Muscle of arm (tissue), 14 donors: ENCODE measurements at places on chromosomes 11 and 22. TPM values are rescaled to one million over a fixed set of nuclear protein-coding genes. Genes with fewer than 3 reads are reported as not detected.
A peak's percentile ranks its signal among the peaks of the same experiment; 100 is the strongest.

OR2D2 gene
- not detected for polyA plus RNA-seq

CARD18 gene
- polyA plus RNA-seq: not detected

P2RY2 gene
- polyA plus RNA-seq: 1.6 TPM

PACS1 gene
- polyA plus RNA-seq: 29.9 TPM

C11orf86 gene
- polyA plus RNA-seq: not detected

TYR gene
- 2.8 TPM for polyA plus RNA-seq

DNA sequence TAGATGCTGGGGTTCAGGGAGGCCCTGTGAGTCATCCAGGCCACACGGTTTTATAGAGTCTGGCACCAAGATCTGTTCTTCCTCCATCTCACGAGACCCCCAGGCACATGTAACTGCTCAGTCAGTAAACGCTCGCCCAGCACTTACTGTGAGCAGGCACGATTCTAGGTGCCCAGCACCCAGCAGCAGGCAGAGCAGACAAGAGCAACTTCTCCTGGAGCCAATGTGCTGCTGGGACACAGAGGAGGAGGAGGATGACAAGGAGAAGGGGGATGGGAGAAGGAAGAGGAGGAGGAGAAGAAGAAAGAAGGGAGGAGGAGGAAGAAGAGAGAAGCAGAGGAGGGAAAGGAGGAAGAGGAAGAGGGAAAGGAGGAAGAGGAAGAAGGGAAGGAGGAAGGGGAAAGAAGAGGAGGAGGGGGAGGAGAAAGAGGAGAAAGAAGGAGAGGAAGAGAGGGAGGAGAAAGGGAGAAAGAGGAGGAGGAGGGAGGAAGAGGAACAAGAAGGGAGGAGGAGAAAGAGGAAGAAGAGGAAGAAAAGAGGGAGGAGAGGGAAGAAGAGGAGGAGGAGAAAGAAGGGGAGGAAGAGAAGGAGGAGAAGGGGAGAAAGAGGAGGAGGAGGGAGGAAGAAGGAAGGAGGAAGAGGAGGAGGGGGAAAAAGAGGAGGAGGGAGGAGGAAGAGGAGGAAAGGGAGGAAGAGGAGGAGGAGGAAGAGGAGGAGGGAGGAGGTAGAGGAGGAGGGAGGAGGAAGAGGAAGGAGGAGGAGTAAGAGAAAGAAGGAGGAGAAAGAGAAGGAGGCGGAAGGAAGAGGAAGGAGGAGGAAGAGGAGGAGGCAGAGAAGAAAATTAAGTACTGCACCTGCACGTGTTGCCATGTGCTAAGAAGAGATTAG is 77.6 kb upstream of the RTL6 start:
- DNase-seq: no peak

DNA sequence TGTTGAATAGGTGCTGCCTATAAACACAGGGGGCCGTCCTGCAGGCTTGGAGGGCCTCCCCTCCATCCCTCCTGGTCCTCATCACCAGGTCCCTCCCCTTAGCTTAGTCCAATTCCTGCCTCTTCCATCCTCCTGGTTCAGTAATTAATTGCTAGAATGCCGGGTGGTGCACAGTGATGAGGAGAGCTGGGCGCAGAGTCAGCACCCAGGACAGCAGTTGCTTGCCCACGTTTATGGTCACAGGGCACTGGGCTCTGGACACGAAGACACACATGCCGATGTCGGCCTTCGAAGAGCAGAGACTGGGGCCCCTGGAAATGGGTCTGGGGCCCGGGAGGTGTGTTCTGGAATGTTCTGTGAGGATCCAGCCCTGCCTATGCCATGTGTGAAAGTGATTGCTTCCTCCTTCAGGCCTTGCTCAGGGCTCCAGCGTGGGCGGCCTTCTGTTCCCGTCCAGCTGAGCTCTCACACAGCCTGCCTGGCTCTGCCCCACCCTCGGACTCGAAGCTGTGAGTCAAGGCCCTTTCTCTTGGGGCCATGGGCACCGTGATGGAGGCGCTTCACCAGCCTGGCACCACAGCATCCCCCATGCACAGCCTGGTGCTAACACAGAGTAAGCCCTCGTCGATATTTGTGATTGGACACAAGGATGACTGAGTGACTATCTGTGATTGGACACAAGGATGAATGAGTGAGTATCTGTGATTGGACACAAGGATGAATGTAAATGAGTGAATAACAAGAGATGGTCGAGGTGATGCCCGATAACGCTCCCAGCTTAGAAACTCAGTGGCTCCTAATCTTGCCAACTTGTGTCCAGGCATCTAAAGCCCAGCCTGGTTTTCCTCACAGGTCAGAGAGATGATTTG is 884.7 kb downstream of the BRD1 start:
- no peak for DNase-seq

GRCh38 chr11:2934611-2935239 is 5.5 kb upstream of the PHLDA2 start:
- no peak for DNase-seq

GRCh38 chr11:111419641-111420327 is 40.7 kb upstream of the POU2AF1 start:
- DNase-seq: no peak

DNA sequence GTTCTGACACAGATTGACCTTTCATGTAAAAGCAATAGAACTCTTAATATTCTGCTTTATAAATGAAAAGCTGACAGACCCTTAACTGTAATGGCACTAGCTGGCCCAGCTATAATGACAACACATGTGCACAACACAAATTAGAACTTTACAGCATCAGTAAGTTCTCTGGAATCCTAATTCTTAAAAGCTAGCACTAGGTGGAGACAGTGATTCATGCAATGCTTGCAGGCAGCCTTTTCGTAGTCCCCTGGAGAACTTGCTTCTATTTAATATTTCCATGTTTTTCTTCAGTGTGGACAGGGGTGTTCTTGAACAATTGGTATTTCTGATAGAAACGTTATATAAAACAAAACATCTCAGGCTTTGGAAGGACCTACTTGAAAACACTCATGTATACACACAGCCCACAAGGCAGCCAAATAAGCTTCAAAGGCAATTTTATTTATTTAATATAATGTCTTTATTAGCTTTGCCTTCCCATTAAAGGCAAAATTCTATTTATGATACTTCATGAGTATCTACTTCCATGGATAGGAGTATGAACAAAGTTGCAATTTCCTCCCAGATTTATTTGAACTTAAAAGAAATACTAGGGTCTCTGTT is 374.3 kb upstream of the MPPED2 start:
- peak; percentile 17 for DNase-seq

DNA sequence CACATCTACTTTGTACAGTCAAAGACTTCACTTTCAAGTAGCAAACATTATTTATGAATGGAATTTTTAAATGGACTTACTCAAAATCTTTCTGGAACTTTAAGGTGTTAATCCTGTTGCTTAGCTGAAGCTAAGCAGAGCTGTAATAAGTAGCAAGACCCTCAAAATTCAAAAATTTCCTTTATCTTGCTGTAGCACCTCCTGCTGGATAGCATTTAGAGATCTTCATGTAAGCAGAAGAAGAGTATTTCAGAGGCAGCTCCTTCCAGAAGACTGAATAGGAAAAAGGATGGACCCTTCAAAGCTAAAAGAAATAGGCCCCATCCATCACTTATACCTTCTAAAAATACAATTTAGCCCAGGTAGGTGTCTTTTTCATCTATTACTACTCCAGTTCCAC is 3.4 kb downstream of the PHF21A start:
- DNase-seq: no peak

GRCh38 chr11:134126217-134126822 is 57.4 kb downstream of the JAM3 start:
- DNase-seq: no peak

DNA sequence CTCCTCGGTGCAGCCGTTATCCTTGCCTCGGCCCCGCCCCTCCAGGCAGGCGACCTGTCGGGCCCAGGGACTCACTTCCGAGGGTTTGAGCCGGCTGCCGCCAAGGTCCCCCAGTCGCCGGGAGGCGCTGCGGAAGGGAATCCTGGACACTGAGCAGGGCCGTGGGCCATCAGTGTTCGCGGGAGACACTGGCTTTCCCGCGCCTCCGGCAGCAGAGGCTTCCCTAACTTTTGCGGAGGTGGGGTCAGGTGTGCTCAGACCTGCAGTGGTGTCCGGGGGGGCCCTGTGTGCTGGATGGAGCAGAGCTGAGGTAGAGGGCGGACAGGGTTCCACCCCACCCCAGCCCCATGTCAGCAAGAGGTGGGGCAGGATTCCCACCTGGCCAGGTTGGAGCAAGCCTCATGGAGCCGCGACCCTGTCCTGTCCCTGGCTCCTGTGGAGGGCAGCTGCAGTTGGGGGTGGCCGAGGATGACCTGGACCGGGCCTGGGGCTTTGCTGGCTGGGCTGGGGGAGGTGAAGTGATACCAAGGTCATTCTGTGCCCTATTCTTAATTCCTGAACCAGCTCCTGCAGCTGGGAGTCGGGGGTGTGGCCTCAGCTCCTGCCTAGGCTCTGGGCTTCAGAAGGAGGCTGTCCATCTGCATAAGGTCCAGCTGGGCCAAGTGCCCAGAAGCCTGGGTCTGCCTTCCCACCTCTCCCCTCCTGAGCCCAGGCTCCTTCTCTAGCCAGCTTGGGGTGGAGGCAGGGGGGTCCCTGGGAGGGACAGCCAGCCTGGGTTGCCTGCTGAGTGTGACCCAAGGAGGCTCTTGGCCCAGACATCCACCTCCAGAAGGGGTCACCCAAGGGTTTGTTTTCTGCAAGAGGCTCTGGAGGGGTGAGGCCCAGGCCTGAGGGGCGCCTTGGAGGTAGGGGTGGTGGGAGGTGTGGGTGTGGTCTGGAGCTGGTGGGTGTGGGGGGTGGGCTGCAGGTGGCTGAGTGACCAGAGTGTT is 8.4 kb downstream of the TSPAN4 start:
- no peak for DNase-seq

DNA sequence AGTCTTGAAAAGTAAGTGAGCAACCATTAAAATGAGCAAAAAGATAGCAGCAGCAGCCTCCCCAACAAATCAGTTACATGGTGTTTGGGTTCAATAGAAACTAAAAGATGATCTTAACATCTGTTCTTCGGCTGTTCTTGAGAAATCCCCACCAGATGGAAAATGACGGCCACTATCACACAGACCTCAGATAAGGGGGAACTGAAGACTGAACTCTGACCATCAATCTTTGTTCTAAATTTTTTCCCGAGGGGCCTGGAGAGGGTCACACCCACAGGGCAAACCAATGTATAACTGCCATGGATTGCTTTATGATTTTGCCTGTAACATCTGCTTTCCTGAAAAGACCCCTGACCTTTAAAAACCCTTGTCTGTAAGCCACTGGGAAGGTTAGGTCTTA is 624.8 kb upstream of the KIRREL3 start:
- DNase-seq: no peak

GRCh38 chr11:118415062-118415738 is 13.8 kb downstream of the ATP5MG start:
- no peak for DNase-seq

DNA sequence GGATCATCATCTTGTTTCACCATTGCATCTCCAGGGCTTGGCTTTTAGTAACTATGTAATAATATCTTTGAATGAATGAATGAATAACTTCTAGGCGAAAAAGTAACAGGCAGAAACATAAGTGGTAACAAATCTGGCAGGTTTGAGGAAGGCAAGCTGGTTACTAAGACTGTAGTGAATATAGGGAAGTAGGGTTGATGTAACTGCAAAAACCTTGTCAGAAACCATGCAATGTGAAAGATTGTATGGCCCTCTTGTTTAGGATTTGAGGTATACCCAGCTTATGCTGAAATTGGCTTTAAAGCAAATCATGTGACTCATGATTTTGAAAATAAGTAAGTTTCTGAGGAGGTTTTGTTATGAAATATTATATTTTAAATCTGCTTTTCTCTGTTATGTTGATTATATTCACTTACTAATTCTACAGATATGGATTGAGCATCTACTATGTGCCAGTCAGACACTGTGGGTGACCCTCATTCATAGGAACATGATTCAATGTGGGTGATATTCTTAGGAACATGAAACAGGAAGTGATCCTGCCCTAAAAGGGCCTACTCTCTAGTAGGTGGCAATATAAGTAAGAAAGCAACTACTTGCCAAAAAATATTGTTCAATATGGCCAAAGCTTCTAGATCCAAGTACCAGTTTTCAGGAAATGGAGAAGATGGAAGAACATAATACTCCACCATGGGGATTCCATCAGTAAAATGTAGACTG is 115.5 kb upstream of the CCDC90B start:
- no peak for DNase-seq

GRCh38 chr22:43326331-43327156 is 16.6 kb downstream of the SCUBE1 start:
- DNase-seq: no peak

DNA sequence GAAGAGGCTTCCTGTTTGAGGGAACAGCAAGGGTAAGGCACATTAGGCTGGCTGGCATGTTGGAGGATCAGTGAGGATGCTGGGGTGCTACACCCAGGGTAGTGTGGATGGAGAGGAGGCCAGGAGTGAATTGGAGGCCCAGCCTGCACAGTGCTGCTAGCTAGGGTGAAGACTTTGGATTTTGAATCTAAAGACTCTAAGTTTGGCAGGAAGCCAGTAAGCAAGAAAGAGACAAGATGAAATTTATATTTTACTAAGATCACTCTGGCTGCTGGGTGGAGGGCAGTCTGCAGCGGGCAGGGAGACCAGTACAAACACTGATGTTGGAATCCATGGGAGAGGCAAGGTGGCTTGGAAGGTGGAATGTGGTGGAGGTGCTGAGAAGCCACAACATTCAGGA is 43.6 kb downstream of the TSPAN18 start:
- DNase-seq: no peak

DNA sequence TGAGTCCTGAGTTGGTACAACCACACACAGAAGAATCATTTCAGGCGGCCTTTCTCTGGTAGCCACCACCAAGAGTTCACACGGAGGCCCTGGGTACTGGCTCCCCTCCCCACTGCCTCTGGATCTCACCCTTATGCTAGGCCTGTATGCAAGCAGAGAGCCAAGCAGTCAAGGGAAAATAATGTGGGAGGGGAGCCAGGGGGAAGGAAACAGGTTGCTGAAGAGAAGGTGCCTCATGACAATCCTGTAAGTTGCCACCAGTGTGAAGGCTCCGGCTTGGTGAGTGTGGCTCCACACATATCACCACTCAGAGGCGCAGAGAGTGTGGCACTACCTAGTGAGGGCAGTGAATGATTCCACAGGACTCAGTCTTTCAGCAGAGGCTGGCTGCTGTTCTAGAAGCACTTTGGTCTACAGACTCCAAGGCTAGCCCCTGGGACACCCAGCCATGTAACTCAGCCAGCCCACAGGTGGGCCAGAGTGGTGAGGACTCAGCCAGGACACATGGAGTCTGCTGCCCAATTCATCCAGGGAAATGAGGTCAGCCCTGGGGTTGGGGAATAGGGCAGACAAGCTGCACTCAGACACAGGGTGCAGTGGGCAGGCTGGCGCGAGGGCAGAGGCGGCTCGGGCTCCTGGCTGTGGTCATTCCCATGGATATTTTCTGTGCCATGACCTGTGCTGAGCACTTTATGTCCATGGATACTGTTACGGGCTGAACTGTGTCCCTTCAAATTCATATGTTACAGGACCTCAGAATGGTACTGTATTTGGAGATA is 49.0 kb upstream of the SERPIND1 start:
- no peak for DNase-seq

DNA sequence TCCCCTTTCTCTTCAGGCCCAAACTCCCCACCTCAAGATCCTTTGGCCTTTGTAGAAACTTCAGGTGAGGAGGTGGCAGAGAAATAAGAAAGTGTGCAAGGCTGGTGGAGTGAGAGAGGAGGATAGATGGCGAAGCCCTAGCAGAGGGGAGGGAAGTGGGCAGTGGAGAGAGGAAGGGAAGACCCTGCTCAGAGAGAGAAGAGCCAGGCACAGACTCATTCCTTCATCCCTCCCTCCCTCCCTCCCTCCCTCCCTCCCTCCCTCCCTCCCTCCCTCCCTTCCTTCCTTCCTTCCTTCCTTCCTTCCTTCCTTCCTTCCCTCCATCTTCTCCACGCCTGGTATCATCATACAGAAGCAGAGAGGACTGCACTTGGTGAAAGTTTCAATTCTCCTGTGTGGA is 21.0 kb downstream of the RTN4RL2 start:
- DNase-seq: no peak

GRCh38 chr22:24582056-24582814 is 10.6 kb downstream of the LRRC75B start:
- DNase-seq: no peak
